ENCODE measurements at places on chromosomes 1 and 21.

- peak; percentile 13 for DNase-seq
Observed at GRCh38 chr1:87236585-87236984, 92.1 kb upstream of the LMO4 start.

- peak; percentile 20 for DNase-seq
Observed at GRCh38 chr1:226403201-226404034, 4.5 kb downstream of the PARP1 start.

GRCh38 chr1:184890539-184890973 lies 83.8 kb downstream of the NIBAN1 start:
- DNase-seq = peak; percentile 92

DNA sequence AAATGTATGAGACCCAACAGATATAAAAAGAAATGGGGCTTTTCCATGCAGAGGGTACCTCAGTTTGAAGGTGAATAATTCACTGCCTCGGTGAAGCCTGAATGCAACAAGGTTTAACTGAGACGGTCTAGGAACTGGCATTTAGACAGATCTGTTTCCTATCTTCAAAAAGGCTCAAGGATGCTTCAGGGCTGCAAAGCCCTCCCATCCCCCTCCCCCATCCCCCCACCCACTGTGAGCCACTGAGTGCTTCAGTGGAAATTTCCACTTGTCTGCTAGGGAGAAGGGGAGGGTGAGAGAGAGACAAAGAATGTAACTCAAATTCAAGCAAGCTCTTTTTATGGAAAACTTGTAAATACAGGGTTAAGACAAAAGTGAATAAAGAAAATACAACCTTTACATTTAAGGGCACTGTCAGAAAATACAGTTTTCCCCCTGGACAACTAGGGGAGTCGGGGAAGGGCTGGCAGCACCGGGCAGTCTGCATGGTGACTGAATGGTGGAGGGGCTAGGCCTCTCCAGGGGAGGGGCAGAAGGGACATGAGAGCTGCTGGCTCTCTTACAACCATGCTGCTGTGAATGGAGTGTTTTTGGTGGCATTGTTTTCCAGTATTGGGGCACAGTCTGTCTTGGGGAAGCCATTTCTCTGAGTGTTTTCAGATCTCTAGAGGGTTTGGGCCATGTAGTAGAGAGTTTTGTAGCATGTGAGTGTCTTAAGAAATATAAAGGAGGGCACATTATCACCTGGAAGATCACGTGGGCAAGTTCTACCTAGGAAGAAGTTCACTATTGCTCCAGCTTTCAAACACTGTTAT lies 56.7 kb downstream of the MRPS6 start:
- DNase-seq = no peak

Data from activated CD4-positive, alpha-beta T cell treated with anti-CD3 and anti-CD28 coated beads, Interleukin-10, Interleukin-2, amounts not matched to agents 100 ng/mL and 50 ng/mL, durations not matched to agents 16 hours and 8 hours (primary cell).